ENCODE measurements at places on chromosomes 1 and 21. TPM values are rescaled to one million over a fixed set of nuclear protein-coding genes. Genes with fewer than 3 reads are reported as not detected.

DNA sequence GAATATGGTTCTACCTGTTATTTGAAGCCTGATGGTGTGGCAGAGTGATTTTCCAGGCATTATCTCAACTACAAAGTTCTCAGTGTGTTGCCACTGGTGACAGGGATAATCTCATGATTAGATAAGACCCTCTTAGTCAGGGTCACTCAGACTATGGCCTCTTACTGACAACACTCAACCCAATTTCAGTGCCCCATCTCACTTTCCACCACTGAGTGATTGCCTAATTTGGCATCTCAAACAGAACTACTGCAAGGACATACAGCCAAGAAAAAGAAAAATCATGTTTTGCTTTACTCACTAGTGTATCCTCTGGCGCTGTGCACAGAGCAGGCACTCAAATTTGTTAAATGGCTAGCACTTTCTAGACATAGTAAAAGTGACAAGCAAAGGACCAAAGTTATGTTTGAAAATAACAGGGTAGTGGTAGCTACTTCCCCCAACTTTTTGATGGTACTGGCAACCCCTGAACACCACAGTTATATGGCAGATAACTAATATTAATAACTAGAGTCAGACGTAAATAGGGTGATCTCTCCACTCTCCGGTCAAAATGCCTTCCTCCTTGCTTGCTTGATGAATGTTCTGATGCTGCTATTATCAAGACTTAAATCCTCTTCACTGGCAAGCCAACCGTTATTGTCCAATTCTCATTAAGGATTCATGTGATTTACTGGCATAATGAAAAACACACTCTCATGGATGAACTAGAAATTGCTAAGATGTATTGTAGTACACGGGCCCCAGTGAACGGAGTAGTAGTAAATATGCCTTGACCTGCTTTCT, 37.1 kb upstream of the SLC30A10 start:
- H3K27ac ChIP-seq = no peak overlapping the region
- peaks cover 33% of the 10 kb centered on the region for H3K36me3 ChIP-seq
- DNase-seq = no peak

DNA sequence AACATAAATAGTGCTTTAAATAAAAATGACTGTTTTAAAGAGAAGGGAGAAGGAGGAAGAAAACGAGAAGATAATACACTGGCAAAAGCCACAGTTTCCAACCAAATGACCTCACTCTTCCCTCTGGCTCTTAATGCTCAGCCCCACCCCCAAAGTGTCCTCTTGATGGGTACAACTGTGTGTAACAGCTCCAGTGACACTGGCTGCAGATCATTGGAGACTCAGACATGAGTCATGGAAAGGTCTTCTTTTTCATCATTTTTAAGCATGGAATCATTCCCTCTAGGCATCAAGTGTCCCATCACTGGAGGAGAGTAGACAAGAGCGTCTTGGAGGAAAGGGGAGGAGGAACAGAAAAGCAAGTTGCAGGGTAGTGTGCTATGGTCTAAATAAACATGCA, 333.0 kb downstream of the PAPPA2 start:
- H3K27me3 ChIP-seq = no peaks in the 10 kb centered on the region
- H3K27ac ChIP-seq = no peak overlapping the region
- H3K4me3 ChIP-seq = no peak overlapping the region

DNA sequence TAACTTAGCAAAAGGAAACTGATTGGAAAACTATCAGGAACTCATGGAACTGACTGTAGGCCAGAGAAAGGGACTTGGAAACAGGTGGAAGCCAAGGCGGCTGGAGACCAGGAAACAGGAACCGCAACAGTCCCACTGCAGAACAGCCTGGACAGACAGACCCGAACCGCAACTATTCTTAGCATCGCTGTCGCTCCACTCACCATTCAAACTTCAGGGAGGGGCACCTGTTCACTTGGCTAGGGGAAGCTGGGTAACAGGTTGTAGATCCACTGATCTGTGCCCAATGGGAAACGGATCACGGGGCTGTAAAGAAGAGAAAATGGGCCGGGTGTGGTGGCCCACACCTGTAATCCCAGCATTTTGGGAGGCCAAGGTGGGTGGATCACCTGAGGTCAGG, 61.9 kb downstream of the CLSTN1 start:
- H3K27me3 ChIP-seq = no peaks in the 10 kb centered on the region
- H3K27ac ChIP-seq = no peak overlapping the region
- H3K4me1 ChIP-seq = peaks cover 14% of the 10 kb centered on the region
- DNase-seq = no peak
- H3K36me3 ChIP-seq = peaks cover 7% of the 10 kb centered on the region
- H3K4me3 ChIP-seq = no peak overlapping the region

DNA sequence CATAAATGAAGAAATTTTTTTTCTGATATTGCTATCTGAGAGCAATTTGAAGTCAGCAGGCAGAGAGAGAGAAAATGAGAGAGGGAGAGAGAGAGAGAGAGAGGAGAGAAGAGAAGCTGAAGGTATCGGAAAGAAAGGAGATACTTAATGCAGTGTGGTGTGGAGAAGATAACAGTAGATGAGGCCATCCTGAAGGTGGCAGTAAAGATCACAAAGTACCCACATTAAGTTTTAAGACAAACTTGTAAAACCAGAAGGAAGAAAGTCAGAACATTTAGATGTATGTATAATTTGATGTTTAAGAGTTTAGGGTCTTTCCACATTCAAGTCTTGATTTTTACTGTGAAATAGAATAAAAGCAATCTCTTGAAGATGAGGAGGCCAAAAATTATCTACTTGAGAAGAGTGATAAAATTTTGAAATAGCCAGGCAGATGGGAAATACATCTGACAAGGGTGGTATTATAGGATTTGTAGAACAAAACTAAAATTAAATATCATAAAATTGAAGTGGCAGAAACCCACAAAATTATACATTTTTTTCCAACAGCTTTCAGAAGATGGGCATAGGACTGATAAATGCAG, 1753.4 kb downstream of the MRPL39 start:
- no peak overlapping the region for H3K27ac ChIP-seq
- no peaks in the 10 kb centered on the region for H3K36me3 ChIP-seq
- H3K27me3 ChIP-seq = no peaks in the 10 kb centered on the region
- H3K4me1 ChIP-seq = no peaks in the 10 kb centered on the region

GRCh38 chr1:99613716-99614115, 32.2 kb upstream of the PALMD start:
- H3K4me1 ChIP-seq = no peaks in the 10 kb centered on the region
- no peaks in the 10 kb centered on the region for H3K36me3 ChIP-seq
- H3K4me3 ChIP-seq = no peak overlapping the region
- no peak overlapping the region for H3K27ac ChIP-seq

DNA sequence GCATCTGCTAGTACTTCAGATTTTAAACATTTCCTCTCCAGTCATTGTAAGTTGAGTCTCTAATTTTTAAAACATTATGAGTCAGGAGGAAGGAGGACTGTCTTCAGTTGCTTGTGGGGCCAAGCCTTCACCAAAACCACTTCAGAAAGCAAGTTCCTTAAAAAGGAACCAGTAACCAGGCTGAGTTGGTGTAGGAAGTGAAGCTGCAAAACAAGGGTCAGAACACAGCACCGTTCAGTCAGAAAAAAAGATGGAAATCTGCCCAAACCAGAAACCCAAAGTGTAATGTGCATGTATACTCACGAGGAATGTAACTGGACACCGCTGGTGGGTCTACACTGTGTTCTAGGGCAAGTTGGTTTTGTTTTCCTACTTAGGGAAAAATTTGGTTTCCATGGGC, 402.1 kb downstream of the SETD4 start:
- no peak overlapping the region for H3K4me3 ChIP-seq
- no peaks in the 10 kb centered on the region for H3K27me3 ChIP-seq
- no peaks in the 10 kb centered on the region for H3K36me3 ChIP-seq
- DNase-seq = peak; percentile 38

DNA sequence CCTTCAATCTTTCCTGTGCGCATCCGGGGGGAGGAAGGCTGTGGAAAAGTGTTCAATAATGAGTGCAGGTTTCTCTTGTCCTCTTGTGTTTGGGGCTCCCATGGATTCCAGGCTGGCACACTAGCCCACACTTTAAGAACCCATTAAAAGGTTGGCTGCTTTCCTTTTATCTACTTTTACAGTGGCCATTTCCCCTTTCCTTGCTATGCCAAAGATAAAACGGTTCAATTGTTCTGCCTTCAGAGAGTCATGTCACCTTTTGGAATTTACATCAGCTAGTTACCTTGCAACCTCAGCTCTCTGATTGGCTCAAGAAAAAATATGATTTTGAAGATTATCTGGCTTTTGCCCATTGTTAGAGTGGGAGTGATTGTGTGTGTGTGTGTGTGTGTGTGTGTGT, 182.3 kb downstream of the SDCCAG8 start:
- no peak for DNase-seq
- peak overlapping the region; percentile 39 for H3K4me3 ChIP-seq
- no peaks in the 10 kb centered on the region for H3K36me3 ChIP-seq
- peaks cover 10% of the 10 kb centered on the region for H3K4me1 ChIP-seq
- H3K27ac ChIP-seq = no peak overlapping the region

DNA sequence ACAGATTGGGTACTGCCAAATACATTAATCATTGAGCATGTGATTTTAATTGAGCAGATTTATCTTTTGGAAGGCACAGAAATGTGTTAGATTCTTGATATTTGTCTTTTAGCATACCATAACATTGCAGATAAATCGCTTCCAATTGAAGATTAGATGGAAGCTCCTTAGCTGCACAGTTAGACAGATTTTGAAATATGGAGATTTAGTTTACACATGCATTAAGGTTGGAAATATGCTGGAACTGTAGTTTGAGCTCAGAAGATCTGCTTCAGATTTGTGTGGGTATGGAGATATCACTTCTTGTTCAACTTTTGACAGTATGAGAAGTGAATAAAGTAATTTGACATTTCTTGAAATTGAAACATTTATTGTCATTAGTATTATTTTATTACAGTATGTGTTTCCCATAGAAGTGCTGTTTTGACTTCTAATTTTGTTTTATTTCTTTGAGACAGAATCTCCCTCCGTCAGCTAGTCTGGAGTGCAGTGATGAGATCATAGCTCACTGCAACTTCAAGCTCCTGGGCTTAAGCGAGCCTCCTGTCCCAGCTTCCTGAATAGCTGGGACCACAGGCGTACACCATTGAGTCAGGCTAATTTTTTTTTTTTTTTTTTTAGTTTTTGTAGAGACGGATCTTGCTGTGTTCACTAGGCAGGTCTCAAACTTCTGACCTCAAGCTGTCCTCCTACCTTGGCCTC, 29.1 kb downstream of the THRAP3 start:
- H3K4me3 ChIP-seq = no peak overlapping the region
- no peak for DNase-seq
- H3K36me3 ChIP-seq = peaks cover 13% of the 10 kb centered on the region
- H3K4me1 ChIP-seq = peaks cover 13% of the 10 kb centered on the region

- H3K27ac ChIP-seq = no peak overlapping the region
- no peak overlapping the region for H3K4me3 ChIP-seq
- no peaks in the 10 kb centered on the region for H3K4me1 ChIP-seq
- no peaks in the 10 kb centered on the region for H3K27me3 ChIP-seq
Observed at GRCh38 chr1:99738858-99739465, 27.5 kb downstream of the FRRS1 start.

DNA sequence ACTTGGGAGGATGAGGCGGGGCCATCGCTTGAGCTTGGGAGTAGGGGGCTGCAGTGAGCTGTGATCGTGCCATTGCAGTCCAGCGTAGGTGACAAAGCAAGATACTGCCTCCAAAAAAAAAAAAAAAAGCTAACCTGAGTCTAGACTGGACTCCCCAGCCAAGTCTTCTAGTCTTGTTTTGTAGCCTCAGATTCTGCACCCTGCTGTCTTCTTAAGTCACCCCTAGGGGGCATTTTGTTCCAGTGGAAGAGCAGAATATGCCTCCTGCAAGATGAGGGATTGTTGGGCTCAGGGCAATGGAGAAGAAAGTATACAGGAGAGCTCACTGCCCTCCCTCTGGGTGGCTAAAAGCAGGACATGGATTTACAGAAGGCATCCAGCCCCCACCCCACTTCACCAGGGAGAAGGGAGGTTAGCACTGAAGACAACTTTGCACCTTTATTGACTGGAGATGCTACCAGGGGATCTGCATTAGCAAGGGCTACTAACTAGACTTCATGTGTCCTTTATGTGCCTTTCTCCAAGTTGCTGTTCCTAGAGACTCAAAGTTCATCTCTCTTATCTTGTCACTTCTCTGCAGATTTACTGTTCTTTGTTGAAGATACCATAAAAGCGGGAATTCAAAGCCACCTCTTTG, 15.3 kb upstream of the RNF187 start:
- H3K27ac ChIP-seq = no peak overlapping the region
- no peaks in the 10 kb centered on the region for H3K36me3 ChIP-seq
- H3K27me3 ChIP-seq = peaks cover 37% of the 10 kb centered on the region
- DNase-seq = peak; percentile 64

DNA sequence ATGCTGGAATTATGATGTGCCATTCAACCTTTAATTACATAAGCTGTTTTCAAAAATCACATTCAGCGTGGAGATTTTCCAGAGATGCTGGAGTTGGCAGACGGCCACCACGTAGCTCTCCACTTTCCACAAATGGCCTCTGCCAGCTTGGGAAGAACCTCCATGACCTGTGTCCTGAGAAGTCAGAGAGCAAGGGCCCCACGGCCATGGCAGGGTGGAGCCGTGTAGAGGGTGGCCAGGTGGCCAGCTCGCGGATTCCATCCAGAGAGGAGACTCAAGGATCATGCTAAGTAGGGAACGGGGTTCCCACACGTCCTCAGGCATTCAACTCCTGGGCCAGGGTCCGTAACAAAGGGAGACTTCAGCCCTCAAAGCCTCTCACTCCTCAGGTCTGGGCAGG, 1.3 kb upstream of the GALE start:
- H3K4me3 ChIP-seq = peak overlapping the region; percentile 85
- H3K4me1 ChIP-seq = peaks cover 61% of the 10 kb centered on the region
- H3K36me3 ChIP-seq = peaks cover 11% of the 10 kb centered on the region
- peak overlapping the region; percentile 97 for H3K27ac ChIP-seq
- no peaks in the 10 kb centered on the region for H3K27me3 ChIP-seq
- DNase-seq = no peak

Gene FCRLB
- 0.36 TPM for polyA plus RNA-seq

Gene LRRC53
- polyA plus RNA-seq = not detected

Gene GOLT1A
- not detected for polyA plus RNA-seq

Gene TCHHL1
- not detected for polyA plus RNA-seq

Gene TM2D1
- 32.6 TPM for polyA plus RNA-seq

Gene SAMSN1
- 20.9 TPM for polyA plus RNA-seq
